Aortic smooth muscle cell (primary cell): ENCODE measurements at places on chromosomes 6 and 20. TPM values are rescaled to one million over a fixed set of nuclear protein-coding genes. Genes with fewer than 3 reads are reported as not detected.

The CST2 gene
- 2.8 and 10.8 TPM in 2 replicates for total RNA-seq

The SIRPD gene
- not detected in 2 replicates for total RNA-seq

The MMP24 gene
- 0.53 and 0.75 TPM in 2 replicates for total RNA-seq

The CDH26 gene
- 0.12 and 0.26 TPM in 2 replicates for total RNA-seq

The MLN gene
- not detected in 2 replicates for total RNA-seq

The SYCP2L gene
- not detected in 2 replicates for total RNA-seq

The RIN2 gene
- total RNA-seq = 29.2 and 42.2 TPM in 2 replicates

The FAM209A gene
- total RNA-seq = 0.12 TPM in 1 of 2 replicates, not detected in the other

The XKR7 gene
- not detected in 2 replicates for total RNA-seq

The EEF1A2 gene
- 0.06 and 0.13 TPM in 2 replicates for total RNA-seq

The CCN6 gene
- not detected in 2 replicates for total RNA-seq

The MCHR2 gene
- total RNA-seq = not detected in 2 replicates

The APCDD1L gene
- 2.4 and 2.9 TPM in 2 replicates for total RNA-seq

The HSPA12B gene
- total RNA-seq = 0.31 and 0.53 TPM in 2 replicates

The BPIFB2 gene
- not detected in 2 replicates for total RNA-seq

The CTNNBL1 gene
- total RNA-seq = 26.3 and 26.8 TPM in 2 replicates

The AFG1L gene
- 4.0 and 4.8 TPM in 2 replicates for total RNA-seq

The TDRD6 gene
- 0.12 and 0.13 TPM in 2 replicates for total RNA-seq

The SLC9A8 gene
- total RNA-seq = 8.6 and 9.3 TPM in 2 replicates

The SS18L1 gene
- total RNA-seq = 7.5 and 7.8 TPM in 2 replicates

The CDH22 gene
- not detected in 2 replicates for total RNA-seq

The CD24 gene
- 0.26 and 0.37 TPM in 2 replicates for total RNA-seq

The BMP7 gene
- not detected in 2 replicates for total RNA-seq

The GINS1 gene
- 4.0 and 8.1 TPM in 2 replicates for total RNA-seq

The LY6G6F gene
- total RNA-seq = not detected in 2 replicates

The SOX18 gene
- total RNA-seq = 0.56 and 0.66 TPM in 2 replicates

The SLC44A4 gene
- 0.13 and 0.44 TPM in 2 replicates for total RNA-seq

The DYNLT2 gene
- total RNA-seq = 0.81 and 1.1 TPM in 2 replicates

The MOXD1 gene
- total RNA-seq = 26.0 and 29.5 TPM in 2 replicates

The KCNK16 gene
- total RNA-seq = not detected in 2 replicates

The TEAD3 gene
- 6.9 and 7.0 TPM in 2 replicates for total RNA-seq

The PGC gene
- total RNA-seq = not detected in 2 replicates

The SULF2 gene
- 5.0 and 5.5 TPM in 2 replicates for total RNA-seq

The ISM1 gene
- total RNA-seq = 0.06 and 0.66 TPM in 2 replicates

The PPP1R3D gene
- total RNA-seq = 4.0 and 4.4 TPM in 2 replicates

The TUBB2A gene
- total RNA-seq = 37.8 and 49.3 TPM in 2 replicates
